NCI-H524 (cell line): ENCODE measurements at places on chromosomes 12 and 14.

DNA sequence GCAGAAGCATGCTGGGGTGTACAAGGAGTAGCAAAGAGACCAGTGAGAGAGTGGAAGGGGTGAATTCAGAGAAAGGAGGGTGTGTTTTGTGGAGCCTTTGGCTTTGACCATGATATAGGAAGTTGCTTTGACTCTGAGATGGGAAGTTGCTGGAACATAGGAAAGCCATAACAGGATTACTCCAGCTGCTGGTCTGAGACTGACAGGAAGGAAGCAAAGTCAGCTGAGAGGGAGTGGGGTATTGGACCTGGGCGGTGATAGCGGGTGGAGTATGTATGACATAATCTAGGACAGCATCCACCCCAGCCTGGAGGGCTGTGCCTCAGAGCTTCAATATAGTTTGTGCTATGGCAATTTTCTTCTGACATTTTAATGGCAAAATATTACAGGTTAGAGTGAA lies 324.4 kb downstream of the PDZRN4 start:
- no peak for DNase-seq

- DNase-seq, result no peak
These were observed 47.8 kb downstream of the PEBP1 start for GRCh38 chr12:118183711-118184110.

DNA sequence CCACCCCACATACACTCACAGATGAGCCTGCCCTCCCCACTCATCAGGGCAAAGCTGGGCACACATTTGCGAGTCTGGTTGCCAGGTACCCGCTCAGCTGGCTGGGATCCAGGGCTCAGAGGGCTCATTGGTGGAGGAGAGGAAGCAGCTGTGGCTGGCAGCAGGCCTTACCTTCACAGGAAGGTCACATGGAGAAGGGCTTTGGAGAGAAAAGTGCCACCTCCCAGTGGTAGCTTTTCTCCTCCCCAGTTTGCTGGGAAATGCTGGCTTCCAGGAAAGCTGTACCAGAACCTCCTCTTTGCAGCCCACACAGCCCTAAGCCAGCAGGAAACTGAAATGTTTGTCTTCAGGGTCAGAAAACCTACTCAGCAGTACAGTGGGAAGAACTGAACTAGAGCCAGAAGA lies 55.6 kb downstream of the LGMN start:
- DNase-seq, result peak; percentile 93

DNA sequence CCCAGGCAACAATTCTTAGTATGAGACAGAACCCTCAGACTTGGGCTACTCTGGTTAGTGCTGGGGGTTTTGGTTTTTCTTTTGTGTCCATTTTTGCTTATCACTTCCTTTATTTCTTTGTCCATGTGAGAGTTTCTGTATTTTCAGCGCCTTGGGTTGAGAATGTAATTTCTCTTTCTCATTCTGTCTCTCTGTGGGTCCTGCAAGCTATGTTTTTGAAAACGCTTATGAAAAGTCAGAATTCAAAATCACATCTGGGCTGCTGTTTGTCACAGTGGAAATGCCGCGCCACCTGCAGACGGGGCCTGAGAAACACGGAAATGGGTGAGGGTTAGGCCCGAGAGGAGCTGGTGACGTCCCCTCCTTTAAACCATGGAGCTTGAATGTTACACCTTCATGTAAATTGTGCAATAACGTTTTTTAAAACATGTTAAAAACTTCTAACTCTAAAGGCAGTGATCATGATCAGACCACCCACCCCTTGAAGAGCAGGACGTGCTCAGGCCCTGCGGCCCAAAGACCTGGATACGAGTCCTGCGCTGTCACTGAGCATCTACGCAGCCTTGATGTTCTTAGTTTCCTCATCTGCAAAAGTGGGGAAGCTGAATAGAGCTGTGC lies 26.1 kb downstream of the JDP2 start:
- DNase-seq, result no peak

DNA sequence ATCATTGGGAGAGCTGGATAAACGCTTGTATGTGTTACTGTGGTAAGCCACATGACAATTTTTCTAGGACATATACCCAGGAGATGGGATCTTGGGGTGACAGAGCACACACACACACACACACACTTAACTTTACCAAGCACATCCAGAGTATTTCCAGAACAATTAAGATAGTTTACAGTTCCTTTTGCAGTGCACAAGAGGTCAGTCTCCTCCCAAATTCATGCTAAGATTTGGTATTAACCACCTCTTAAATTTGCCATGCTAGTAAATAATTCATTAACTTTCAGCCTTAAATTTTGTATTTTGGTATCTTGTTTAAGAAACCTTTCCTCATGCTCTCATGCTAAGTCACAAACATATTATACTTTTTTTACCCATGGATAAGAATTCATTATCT lies 33.9 kb upstream of the LIMA1 start:
- peak; percentile 2 for DNase-seq

GRCh38 chr12:77054851-77055250 lies 10.5 kb downstream of the E2F7 start:
- no peak for DNase-seq

GRCh38 chr14:28771168-28771567 lies 4.6 kb downstream of the FOXG1 start:
- no peak for DNase-seq

- no peak for DNase-seq
These were observed 242.4 kb upstream of the TBX3 start for GRCh38 chr12:114926341-114926740.

GRCh38 chr12:24975425-24975824 lies 26.5 kb upstream of the BCAT1 start:
- DNase-seq, result peak; percentile 63

GRCh38 chr12:122823429-122823828 lies 11.8 kb upstream of the HIP1R start:
- no peak for DNase-seq

DNA sequence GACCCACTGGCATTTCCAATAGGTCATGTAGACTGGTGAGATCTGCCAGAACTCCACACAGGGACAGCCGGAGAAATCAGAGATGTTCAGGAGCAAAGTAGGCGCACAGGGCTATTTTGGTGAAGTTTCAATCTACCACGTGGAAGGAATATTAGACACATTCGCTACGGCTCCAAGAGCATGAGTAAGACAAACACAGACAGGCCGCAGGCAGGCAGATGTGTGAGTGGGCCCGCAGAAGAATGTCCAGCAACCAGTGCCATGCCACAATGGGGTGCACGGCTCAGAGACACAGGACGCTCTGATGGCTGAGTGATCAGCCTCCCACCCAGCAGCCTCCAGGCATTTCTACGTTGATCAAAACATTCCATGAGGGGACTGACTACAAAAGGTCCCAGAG lies 10.4 kb downstream of the SLC15A4 start:
- DNase-seq, result no peak

GRCh38 chr12:57904848-57905811 lies 36.2 kb upstream of the ATP23 start:
- peak; percentile 95 for DNase-seq

GRCh38 chr14:45194964-45195363 lies 58.0 kb downstream of the MIS18BP1 start:
- no peak for DNase-seq

- no peak for DNase-seq
These were observed 20.7 kb downstream of the KRT85 start for GRCh38 chr12:52346593-52346992.

GRCh38 chr12:53222806-53223261 lies 9.2 kb downstream of the RARG start:
- DNase-seq, result no peak
